G401 (cell line): ENCODE measurements at places on chromosomes 1 and 21.
A peak's percentile ranks its signal among the peaks of the same experiment; 100 is the strongest.

GRCh38 chr1:219441884-219442283 lies 171.0 kb downstream of the ZC3H11B start:
- DNase-seq: no peak

GRCh38 chr1:225812488-225813213 lies 2.7 kb downstream of the EPHX1 start:
- peak; percentile 17 for DNase-seq

DNA sequence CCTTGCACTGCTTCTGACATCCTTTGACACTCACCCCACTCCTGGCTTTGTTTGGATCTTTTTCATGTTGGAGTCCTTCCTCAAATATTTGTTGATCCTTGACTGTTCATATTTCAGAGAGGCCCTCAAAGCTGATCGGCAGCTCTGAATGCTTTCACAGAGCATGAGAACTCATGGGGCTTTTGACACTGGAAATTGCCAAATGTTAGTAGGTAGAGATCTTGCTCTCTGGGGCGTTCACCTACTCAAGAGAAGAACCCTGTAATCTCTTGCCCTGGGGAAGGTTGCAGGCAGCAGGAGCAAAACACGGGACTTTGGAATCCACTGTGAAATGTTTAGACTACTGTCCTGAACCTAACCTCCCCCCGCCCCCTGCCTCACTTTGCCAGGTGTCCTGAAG lies 67.4 kb upstream of the STUM start:
- no peak for DNase-seq

DNA sequence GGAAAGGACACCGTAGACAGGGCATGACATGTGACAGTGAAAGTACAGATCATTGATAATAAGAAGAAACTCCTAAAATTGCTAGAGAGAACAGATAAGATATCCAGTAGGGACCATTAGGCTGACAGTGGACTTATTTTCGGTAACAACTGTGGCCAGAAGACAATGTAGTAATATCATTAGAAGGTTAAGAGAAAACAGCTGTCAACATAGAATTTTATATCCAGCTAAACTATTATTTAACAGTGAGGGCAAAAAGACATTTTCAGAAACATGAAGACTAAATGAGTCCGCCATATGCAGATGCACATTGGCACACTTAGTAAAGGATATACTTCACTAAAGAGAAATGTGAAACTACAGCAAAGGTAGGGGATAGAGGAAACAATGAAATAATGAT lies 95.4 kb upstream of the GUCA2B start:
- DNase-seq: no peak

DNA sequence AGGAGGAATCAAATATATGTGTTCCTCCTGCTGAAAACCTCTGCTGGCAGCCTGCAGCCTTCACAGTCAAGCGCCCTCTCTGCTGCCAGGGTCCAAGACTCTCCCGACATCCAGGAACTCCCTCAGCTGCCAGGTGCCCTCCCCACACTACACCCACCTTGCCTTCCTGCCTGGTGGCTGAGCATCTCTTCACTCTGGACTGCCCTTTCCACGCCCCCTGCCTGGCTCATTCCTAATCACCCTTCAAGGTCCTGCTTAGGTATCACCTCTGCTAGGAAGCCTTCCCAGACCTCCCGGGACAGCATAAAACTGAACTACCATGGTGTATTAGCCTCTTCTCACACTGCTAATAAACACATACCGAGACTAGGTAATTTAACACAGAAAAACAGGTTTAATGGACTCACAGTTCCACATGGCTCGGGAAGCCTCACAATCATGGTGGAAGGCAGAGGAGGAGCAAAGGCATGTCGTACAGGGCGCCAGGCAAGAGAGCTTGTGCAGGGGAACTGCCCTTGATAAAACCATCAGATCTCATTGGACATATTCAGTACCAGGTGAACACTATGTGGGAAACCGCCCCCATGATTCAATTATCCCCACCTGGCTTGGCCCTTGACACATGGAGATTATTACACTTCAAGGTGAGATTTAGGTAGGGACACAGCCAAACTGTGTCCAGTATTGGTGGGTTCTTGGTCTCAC lies 15.3 kb downstream of the LDLRAD1 start:
- no peak for DNase-seq

DNA sequence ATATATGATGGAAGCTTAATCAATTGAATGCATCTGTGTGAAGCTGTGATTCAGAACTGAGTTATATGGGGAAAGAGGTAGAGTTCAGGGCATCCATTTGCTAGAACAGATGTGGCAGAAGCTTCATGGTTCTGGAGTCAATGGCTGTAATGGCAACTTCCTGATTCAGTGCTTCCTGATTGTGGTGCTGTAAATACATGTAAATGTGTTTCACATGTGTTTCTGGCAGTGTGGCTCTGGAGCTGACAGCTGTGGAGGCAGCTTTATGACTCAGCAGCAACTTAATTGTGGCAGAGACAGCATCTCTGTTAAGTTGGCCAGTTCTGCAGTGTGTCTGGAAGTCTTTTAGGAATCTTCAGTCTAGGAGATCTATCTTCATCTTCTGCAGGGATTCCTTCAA lies 226.6 kb upstream of the ZRANB2 start:
- DNase-seq: no peak

- DNase-seq: no peak
Measured at GRCh38 chr1:19076841-19077616, 120.6 kb upstream of the IFFO2 start.

DNA sequence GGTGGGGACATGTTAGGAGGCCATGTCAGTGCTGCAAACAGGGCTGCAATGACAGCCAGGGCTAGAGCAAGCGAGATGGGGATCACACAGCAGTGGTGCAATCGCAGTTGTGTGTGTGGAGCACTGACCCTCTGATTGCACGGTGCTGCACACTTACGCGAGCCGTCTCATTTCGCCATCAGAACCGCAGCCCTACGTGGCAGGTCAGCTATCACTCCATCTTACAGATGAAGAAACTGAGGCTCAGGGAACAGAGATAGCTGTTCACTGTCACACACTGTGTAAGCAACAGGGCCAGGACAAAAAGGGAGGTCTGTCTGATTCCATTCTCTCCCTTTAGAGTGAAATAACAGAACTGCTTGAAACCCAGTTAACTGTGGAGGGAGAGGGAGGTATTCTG lies 104.8 kb upstream of the SLC45A1 start:
- DNase-seq: no peak

DNA sequence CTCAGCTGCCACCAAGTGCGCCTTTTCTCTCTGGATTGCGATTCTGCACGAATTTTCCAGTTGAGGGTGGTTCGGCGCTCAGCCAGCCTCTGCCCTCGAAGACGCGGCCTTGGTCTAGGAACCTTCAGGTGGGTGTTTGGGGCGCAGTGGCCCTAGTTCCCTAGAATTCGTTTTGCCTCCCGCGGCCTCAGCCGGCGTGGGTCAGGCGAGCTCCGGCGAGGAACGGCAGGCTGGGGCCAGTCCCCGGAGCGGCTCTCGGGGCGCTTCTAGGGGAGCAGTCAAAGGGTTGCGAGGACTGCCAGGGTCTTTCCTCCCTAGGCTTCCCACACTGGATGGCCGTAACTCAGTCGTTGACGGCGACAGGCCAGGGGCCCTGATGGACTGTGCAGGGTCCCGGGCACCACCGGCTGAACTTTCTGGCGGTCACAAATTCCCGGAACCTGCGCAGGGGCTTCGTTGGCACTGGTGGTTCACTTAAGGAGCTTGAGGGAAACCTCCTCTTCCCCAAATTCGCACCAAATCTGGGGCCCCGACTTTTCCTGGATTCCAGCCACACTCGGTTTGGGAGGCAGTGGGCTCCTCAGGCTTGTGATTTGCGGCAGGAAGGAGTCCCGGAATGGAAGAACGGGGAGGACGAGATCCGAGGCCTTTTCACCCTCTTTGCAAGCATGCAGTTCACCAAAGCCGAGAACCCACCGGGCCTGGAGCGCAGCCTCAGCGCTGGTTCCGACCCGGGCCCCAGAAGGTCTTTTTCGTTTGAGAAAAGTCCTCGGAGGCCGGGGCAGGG lies 1.2 kb downstream of the DMBX1 start:
- no peak for DNase-seq

GRCh38 chr21:38910390-38911067 lies 104.8 kb downstream of the ETS2 start:
- DNase-seq: no peak
